ENCODE measurements at places on chromosomes 4 and X. TPM values are rescaled to one million over a fixed set of nuclear protein-coding genes. Genes with fewer than 3 reads are reported as not detected.

DNA sequence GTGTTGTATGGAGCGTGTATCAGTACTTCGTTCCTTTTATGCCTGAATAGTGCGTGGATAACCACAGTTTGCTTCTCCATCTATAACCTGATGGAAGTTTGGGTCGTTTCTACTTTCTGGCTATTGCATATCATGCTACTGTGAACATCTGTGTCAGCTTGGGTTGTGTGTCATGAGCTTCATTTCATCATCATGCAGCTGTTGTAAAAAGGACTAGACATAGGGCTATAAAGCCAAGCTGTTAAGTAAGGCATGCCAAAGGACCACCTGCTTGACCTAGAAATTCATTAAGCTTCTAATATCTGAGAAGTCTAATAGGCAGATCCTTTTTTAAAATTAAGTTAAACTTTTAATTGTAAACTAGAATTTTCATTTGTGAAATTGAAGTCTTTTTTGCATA is 18.4 kb downstream of the SMS start:
- no peaks in the 10 kb centered on the region for H3K27me3 ChIP-seq
- no peak overlapping the region for H3K4me3 ChIP-seq
- H3K36me3 ChIP-seq = peaks cover 18% of the 10 kb centered on the region
- H3K4me1 ChIP-seq = peaks cover 49% of the 10 kb centered on the region
- H3K27ac ChIP-seq = no peak overlapping the region
- DNase-seq = no peak

DNA sequence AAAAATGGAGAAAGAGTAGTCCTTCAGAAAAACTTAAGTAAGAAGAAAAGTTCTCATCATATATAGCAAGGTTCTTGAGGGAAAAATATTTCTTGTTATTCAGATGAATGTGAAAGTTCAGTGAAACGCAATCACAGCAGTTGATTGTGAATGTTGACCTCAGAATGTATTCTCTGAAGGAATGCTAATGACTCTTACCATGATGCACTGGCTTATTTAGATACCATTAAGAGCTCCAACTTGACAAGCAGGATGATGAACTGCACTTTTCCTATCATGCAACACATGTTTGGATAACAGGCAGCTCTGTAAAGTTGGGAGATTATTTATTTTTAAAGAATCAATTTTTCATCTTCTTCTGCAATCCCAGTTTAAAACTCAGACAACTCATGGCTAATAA is 115.5 kb upstream of the MYOZ2 start:
- no peak overlapping the region for H3K27ac ChIP-seq
- DNase-seq = no peak
- H3K4me1 ChIP-seq = no peaks in the 10 kb centered on the region
- peaks cover 27% of the 10 kb centered on the region for H3K27me3 ChIP-seq
- no peak overlapping the region for H3K4me3 ChIP-seq
- no peaks in the 10 kb centered on the region for H3K36me3 ChIP-seq

DNA sequence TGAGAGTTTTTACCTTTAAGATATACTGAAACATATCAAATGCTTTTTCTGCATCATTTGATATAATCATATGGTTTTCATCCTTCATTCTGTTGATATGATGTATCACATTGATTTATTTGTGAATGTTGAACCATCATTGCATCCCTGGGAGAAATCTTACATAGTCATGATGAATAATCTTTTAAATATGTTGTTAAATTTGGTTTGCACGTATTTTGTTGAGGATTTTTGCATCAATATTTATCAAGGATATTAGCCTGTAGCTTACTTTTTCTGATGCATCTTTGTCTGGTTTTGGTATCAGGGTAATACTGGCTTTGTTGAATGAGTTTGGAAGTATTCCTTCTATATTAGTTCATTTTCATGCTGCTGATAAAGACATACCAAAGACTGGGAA is 541.4 kb downstream of the TLL1 start:
- no peak overlapping the region for H3K27ac ChIP-seq
- H3K4me3 ChIP-seq = no peak overlapping the region
- no peaks in the 10 kb centered on the region for H3K27me3 ChIP-seq

Gene ARMCX1
- total RNA-seq = 6.9 TPM

Gene PLAC8
- total RNA-seq = 140 TPM

Gene EFHC2
- total RNA-seq = 0.34 TPM

Gene HSFX4
- not detected for total RNA-seq

Gene STPG2
- not detected for total RNA-seq
